Activated CD8-positive, alpha-beta T cell treated with anti-CD3 and anti-CD28 coated beads for 36 hours (primary cell): ENCODE measurements at places on chromosomes 1 and 21. TPM values are rescaled to one million over a fixed set of nuclear protein-coding genes. Genes with fewer than 3 reads are reported as not detected.
A peak's percentile ranks its signal among the peaks of the same experiment; 100 is the strongest.

The ADAMTS4 gene
- 1.1 TPM for total RNA-seq

The DNAJC6 gene
- total RNA-seq = 2.2 TPM

The CHAF1B gene
- total RNA-seq = 30.9 TPM

The PLA2G2C gene
- total RNA-seq = 0.59 TPM

The ADCY10 gene
- total RNA-seq = not detected

The H6PD gene
- 7.8 TPM for total RNA-seq

The DAP3 gene
- 173 TPM for total RNA-seq

The UTP11 gene
- total RNA-seq = 60.6 TPM

The TAS1R1 gene
- not detected for total RNA-seq

The HUNK gene
- total RNA-seq = 0.20 TPM

The KLHDC7A gene
- not detected for total RNA-seq

The TRIM46 gene
- total RNA-seq = 5.8 TPM

- DNase-seq = no peak
Observed at GRCh38 chr1:15923241-15923640, 52.7 kb downstream of the ZBTB17 start.

- DNase-seq = no peak
Observed at GRCh38 chr1:196808529-196809235, 10.8 kb upstream of the CFHR1 start.

DNA sequence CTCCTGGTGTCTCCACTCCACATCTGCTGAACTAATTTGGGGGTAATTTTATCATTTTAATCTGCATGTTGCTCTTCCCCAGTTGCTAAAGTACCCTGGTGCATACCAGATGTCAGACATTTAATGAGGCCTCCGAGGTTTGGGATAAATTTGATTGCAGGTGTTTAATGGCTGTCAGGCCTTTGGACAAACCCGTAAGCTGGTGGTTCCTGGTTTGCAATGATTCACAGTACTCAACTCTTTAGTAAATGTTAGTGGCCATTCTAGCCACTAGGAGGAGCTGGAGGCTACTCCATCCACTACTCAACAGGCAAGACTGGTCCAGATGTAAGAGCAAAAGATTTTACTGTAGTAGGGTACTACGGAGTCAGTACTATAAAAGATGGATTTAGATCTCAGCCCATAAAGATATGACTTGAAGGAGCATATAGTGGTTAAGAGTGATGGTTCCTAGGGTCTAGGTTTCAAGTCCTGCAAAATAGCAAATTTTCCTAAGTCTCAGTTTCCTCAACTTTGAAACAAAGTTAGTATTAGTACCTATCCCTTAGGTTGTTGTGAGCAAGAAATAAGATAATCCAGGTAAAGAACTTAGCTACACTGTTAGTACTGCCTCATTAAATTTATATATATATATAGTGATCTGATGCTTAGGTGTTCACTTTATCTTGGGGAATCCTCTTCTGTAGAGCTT is 132.8 kb downstream of the SNX7 start:
- peak; percentile 64 for DNase-seq

DNA sequence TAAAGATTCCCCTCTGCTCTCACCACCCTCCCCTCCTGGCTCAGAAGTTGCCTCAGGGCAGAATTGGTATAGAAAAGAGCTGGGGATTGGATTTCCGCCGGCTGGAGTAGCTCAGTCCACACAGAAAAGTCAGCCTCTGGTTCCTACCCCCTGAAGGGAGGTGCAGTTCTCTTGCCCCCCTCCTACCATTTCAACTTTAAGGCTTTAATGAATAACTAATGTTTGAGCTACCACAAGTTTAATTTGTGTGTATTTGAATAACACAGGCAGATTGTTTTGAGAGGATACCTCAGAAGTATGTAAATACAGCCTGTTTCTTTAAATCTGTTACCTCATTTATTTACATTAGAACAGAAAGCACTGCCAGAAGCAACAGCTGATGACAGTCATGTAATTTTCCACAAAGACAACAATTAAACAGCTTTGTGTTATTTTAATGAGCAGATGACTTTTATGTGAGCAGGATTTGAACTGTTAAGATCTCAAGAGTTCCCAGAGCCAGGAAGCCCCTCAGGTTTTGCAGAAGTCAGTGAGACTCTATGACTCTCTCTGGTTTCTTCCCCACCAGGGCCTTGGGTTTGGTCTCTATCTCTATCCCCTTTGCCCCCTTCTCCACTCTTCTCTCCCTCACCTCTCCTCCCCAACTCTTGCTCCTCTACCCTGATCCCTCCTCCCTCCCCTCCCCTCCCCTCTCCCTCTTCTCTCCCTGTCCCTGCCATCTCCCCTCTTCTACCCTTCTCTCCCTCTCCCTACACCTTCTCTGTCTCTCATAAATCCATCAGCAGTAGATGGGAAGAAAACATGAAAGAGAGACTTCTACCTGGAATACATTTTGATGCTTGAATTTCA is 26.3 kb downstream of the DUSP10 start:
- no peak for DNase-seq

- peak; percentile 80 for DNase-seq
Observed at GRCh38 chr1:29235955-29236711, at the start of gene PTPRU. TSS of gene PTPRU (plus strand) at chr1:29236522. CDS start at chr1:29236645, 123 bp downstream.

GRCh38 chr21:35540950-35541638 is 492.0 kb upstream of the RUNX1 start:
- DNase-seq = no peak

- no peak for DNase-seq
Observed at GRCh38 chr1:80072563-80072962, 1066.0 kb upstream of the ADGRL4 start.

GRCh38 chr1:54223441-54224202 is 23.7 kb downstream of the MRPL37 start:
- no peak for DNase-seq

DNA sequence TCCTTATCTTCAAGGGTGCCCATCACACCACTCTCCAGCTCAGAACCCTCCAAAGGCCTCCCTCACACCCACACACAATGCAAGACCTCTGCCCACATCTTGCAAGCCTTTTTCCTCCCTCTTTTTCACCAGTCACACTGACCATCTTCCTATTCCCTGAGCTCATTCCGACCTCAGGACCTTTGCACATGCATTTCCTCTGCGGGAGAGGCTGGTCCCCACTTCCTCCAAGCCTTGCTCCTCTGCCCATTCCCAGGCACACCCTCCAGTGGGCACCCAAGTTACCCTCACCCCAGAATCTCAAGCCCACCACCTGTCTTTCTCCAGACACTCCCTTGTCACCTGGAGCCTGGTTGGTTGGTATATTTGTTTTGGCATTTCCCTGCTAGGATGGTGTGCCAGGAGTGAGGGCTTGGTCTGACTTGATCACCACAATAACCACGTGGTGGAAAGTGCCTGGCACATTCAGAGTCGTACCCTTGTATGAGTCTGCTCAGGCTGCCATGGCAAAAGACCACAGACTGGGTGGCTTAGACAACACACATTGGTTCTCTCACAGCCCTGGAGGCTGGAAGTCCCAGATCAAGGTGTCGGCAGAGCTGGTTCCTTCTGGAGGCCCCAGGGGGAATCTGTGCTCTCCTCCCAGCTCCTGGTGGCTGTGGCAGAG is 13.2 kb downstream of the MX2 start:
- DNase-seq = peak; percentile 65

- DNase-seq = no peak
Observed at GRCh38 chr1:116115476-116116439, 4.6 kb downstream of the MAB21L3 start.

GRCh38 chr1:247367786-247368422 is 36.2 kb upstream of the ZNF496 start:
- DNase-seq = no peak

DNA sequence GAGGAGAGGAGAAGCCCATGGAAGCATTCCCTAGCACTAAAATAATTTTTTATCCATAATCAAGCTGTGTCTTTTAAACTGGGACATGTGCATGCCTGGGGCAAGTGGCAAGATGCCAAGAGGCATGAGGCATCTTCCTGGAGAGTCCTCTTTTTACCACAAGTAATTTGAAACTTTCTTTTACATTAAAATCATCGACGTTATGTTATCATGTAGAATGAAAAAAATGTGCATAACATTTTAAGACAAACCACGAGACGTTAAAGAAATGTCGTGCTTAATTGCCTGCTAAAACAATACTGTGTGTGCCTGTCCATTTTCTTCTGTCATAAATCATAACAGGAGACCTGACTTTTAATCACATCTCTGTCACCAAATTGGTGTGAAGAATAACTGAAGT is 1.5 kb downstream of the STYXL2 start:
- peak; percentile 14 for DNase-seq

DNA sequence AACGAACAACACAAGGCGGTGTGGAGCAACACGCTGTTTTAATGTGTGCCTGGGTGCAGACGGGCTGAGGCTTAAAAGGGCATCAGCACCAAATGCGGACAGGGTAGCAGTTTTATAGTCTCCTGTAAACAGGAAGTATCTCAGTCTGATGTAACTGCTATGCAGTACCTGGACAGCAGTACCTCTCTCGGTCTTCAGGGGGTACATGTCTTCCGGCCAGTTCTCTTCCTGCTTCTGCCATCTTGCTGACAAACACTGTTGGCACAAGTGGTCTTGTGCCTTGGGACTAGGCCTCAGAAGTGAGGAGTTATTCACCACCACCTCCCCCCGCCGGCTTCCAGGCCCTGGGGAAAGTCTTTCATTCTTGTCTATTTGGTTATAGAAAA is 49.7 kb upstream of the APOBEC4 start:
- DNase-seq = no peak

- no peak for DNase-seq
Observed at GRCh38 chr1:240598216-240599001, 13.5 kb downstream of the GREM2 start.

DNA sequence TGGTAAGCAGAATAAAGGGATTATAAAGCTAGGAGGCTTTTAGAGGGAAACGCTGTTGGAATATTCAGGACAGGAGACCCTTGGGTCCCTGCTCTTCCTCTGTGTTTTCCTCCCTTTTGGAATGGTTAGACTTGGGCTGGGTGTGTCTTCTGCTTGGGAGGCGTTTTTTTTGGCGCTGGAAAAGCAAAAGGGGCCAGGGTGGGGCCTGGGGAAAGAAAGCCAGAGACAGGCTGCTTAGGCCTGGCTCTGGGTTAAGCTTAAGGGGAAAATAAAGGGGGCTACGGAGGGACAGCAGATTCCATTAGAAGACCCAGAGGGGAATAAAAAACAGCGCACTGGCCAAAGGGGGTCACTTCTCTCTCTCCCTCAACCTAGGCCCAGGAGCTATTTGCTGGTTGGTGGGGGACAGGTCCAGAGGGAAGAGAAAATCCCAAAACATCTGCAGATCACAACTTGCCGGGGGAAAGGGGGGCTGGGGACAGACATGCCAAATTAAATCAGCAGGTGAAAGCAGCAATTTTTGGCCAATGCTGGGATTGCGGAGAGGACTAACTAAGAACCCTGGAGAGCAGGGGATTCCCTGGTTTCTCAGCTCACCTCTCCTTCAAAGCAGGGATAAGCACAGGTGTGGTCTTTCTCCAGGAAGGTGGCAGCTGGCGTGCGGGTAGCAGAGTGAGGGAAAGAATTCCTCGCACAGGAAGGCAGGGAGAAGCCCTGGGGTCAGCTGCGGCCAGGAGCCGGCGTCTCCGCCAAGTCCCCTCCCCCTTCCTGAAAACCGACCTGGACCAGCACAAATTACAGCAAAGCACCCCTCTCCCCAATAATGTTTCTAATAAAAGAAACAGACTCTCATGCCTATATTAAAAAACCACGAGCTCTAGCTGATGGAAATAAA is 82.2 kb upstream of the AK4 start:
- no peak for DNase-seq

GRCh38 chr1:191320062-191320461 is 838.2 kb upstream of the RGS18 start:
- DNase-seq = no peak

GRCh38 chr1:46549697-46550681 is 1.5 kb downstream of the KNCN start:
- DNase-seq = peak; percentile 65

GRCh38 chr1:7153464-7153863 is 368.2 kb downstream of the CAMTA1 start:
- DNase-seq = no peak

DNA sequence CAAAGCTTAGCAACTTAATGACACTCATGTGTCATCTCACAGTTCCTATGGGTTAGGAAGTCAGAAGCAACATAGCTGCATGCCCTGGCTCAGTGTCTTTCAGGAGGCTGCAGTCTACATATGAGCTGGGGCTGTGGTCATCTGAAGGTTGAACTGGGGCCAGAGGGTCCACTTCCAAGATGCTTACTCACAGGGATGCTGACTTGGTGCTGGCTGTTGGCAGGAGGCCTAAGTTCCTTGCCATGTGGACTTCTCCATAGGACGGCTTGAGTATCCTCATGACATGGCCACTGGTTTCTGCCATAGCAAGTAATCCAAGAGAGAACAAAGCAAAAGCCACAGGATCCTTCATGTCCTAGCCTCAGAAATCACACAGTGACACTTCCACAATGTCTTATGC is 12.1 kb upstream of the FAM43B start:
- no peak for DNase-seq

- no peak for DNase-seq
Observed at GRCh38 chr1:27782950-27783349, 9.9 kb downstream of the STX12 start.

DNA sequence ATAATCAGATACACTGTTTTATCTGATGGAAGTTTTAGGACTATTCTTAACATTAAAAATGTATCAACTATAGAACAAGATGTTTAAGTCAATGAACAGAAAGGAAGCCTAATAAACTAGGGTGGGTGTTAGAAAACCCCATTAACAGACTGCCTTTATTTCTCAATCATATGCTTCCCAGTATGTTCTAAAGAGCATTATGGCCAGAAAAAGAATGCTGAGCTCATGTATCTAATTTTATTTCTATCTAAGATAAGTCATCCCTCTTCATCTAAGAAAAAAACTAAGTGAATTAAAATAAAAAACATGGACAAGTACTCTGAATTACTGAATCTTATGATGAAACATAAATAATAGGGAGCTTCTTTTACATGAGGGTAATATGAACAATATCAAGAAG is 86.5 kb upstream of the TTC39A start:
- DNase-seq = no peak

- DNase-seq = no peak
Observed at GRCh38 chr1:16209847-16210407, 2.5 kb downstream of the ARHGEF19 start.

DNA sequence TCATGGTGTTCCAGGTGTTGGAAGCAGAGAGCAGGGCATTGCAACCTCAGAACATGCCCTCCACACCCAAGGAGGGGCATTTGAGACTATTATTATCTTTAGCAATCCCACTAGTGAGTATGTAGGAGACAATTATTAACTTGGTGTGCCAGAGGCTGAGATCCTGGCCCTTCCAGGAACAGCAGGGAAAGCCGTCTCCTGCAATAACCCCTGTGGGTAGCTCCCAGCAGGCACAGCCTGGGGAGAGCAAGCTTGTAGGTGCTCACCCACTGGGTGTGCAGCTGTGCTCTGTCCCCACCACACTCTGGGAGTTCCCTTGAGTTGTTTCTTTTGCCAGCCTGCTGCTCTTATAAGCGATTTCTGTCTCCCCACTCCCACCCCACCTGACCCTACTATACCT is 10.3 kb downstream of the CFAP107 start:
- DNase-seq = no peak

GRCh38 chr1:109815809-109816174 is 52.1 kb upstream of the EPS8L3 start:
- DNase-seq = no peak

DNA sequence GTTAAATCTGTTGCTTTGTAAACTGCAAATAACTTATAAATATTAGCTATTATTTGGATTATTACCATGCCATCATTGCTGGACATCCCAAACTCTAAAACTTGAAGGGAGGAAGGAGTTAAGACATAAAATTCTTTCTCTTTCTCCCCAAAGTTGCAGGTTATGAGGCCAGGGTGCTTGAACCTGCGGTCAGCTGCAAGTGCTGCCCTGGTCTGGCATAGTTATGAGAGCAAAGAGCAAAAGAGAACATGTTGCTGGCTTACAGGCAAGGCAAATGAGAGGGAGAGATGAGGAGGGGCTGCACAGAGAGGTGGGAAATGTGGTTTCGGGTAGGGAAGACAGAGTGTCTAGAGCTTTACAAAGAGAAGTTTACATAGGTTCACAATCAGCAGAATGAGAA is 30.8 kb downstream of the GADD45A start:
- no peak for DNase-seq
